ENCODE measurements at places on chromosomes 7 and 10. TPM values are rescaled to one million over a fixed set of nuclear protein-coding genes. Genes with fewer than 3 reads are reported as not detected.
A peak's percentile ranks its signal among the peaks of the same experiment; 100 is the strongest.

GRCh38 chr7:1866601-1867000 lies 196.5 kb downstream of the ELFN1 start:
- no peak for DNase-seq
- H3K4me1 ChIP-seq: peaks cover 3% of the 10 kb centered on the region
- H3K4me3 ChIP-seq: no peak overlapping the region
- no peaks in the 10 kb centered on the region for H3K36me3 ChIP-seq
- H3K27me3 ChIP-seq: no peaks in the 10 kb centered on the region
- H3K27ac ChIP-seq: no peak overlapping the region

- H3K36me3 ChIP-seq: peaks cover 1% of the 10 kb centered on the region
- H3K27me3 ChIP-seq: peaks cover 13% of the 10 kb centered on the region
- DNase-seq: no peak
- no peak overlapping the region for H3K4me3 ChIP-seq
- H3K4me1 ChIP-seq: no peaks in the 10 kb centered on the region
These were observed 2.8 kb upstream of the PIP start for GRCh38 chr7:143129051-143129450.

DNA sequence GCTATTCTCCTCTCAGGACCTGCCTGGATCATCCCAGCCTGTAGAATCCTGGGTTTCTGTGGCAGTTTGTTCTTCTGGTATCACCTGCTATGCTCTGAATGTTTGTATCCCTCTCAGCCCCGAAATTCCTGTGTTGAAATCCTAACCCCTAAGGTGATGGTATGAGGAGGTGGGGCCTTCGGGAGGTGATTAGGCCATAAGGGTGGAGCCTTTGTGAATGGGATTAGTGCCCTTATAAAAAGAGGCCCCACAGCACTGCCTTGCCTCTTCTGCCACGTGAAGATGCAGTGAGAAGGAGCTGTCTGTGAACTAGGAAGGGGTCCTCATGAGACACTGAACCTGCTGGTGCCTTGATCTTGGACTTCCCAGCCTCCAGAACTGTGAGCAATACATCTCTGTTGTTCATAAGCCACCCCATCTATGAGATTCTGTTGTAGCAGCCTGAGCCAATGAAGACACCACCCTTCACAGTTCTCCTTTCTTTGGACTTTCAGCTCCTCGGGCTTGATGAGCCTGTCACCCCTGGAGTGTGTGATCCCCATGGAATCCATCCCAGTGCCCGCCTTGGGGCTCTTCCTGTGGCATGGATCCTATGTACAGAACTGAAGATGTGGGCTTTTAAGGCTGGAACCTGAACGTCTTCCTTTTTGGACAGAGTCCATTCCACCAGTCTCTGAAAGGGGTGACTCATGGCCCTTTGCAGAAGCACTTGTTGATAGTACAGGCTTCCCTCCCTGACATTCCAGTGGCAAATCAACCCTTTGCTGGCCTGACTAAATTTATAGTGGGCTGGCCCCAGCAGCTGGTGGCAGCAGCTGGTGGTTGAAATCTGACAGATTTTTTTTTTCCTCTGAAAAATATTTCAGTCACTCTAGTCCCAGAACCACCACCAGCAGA lies 138.0 kb downstream of the TACC2 start:
- peaks cover 9% of the 10 kb centered on the region for H3K27me3 ChIP-seq
- no peak for DNase-seq
- no peaks in the 10 kb centered on the region for H3K36me3 ChIP-seq
- H3K4me3 ChIP-seq: no peak overlapping the region
- no peaks in the 10 kb centered on the region for H3K4me1 ChIP-seq
- no peak overlapping the region for H3K27ac ChIP-seq

GRCh38 chr10:22435650-22436049 lies 90.4 kb downstream of the SPAG6 start:
- no peaks in the 10 kb centered on the region for H3K27me3 ChIP-seq
- DNase-seq: no peak
- H3K4me3 ChIP-seq: no peak overlapping the region
- H3K27ac ChIP-seq: no peak overlapping the region

DNA sequence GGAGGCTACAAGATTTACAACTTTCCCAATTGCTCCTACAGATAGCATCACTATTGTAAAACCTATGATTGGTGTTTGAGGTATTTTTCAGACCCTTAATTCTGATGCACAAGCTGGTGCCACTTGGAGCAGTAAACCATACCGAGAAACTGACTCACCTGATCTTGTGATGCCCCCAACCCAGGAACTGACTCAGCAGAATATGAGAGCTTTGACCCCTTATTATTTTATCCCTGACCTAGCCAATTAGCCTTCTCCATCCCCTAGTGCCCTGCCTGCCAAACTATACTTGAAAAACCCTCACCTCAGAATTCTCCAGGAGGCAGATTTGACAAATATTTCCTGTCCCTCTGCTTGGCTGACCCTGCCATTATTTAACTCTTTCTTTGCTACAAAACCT lies 585.9 kb upstream of the GHITM start:
- no peaks in the 10 kb centered on the region for H3K36me3 ChIP-seq
- no peak for DNase-seq
- H3K4me1 ChIP-seq: no peaks in the 10 kb centered on the region
- no peak overlapping the region for H3K4me3 ChIP-seq

- no peaks in the 10 kb centered on the region for H3K27me3 ChIP-seq
- no peak for DNase-seq
- H3K4me1 ChIP-seq: no peaks in the 10 kb centered on the region
- no peak overlapping the region for H3K27ac ChIP-seq
- no peaks in the 10 kb centered on the region for H3K36me3 ChIP-seq
These were observed 201.2 kb downstream of the CCDC3 start for GRCh38 chr10:12800302-12800701.

DNA sequence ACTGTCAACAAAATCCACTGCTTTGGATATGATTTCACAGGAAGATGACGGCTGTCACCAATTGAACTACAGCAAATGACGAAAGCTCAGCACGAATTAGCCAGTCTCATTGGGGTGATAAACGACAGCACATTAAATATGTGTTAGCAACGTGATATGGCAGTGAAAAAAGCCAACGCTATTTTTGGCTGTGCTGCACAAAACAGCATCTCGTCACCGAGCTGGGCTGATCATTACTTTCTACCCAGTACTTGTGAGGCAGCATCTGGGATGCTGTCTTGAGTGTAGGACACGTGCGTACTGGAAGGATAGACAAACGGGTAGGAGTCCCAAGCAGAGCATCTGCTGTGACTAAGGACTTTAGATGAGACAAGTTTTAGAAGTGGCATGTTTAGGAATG lies 138.3 kb downstream of the EXOC4 start:
- H3K27me3 ChIP-seq: no peaks in the 10 kb centered on the region
- H3K4me3 ChIP-seq: no peak overlapping the region
- no peak overlapping the region for H3K27ac ChIP-seq
- H3K36me3 ChIP-seq: peaks cover 12% of the 10 kb centered on the region
- no peak for DNase-seq

GRCh38 chr10:60524541-60524940 lies 134.9 kb upstream of the ANK3 start:
- no peak overlapping the region for H3K27ac ChIP-seq
- no peak for DNase-seq
- H3K27me3 ChIP-seq: no peaks in the 10 kb centered on the region
- H3K4me1 ChIP-seq: peaks cover 6% of the 10 kb centered on the region
- no peak overlapping the region for H3K4me3 ChIP-seq

GRCh38 chr7:72326365-72326764 lies 85.8 kb downstream of the CALN1 start:
- H3K4me1 ChIP-seq: no peaks in the 10 kb centered on the region
- H3K36me3 ChIP-seq: no peaks in the 10 kb centered on the region
- no peaks in the 10 kb centered on the region for H3K27me3 ChIP-seq
- H3K4me3 ChIP-seq: no peak overlapping the region

- peaks cover 2% of the 10 kb centered on the region for H3K36me3 ChIP-seq
- peak overlapping the region; percentile 91 for H3K4me3 ChIP-seq
- H3K4me1 ChIP-seq: peaks cover 22% of the 10 kb centered on the region
- H3K27me3 ChIP-seq: peaks cover 17% of the 10 kb centered on the region
- peak; percentile 97 for DNase-seq
These were observed 11.8 kb downstream of the SFXN3 start for GRCh38 chr10:101042667-101043362.

GRCh38 chr7:140426130-140426529 lies 22.3 kb downstream of the RAB19 start:
- H3K4me3 ChIP-seq: no peak overlapping the region
- DNase-seq: no peak
- no peaks in the 10 kb centered on the region for H3K27me3 ChIP-seq
- no peaks in the 10 kb centered on the region for H3K4me1 ChIP-seq
- no peak overlapping the region for H3K27ac ChIP-seq

GRCh38 chr10:71982269-71983178 lies 18.3 kb downstream of the CHST3 start:
- H3K36me3 ChIP-seq: no peaks in the 10 kb centered on the region
- H3K4me3 ChIP-seq: no peak overlapping the region
- H3K27ac ChIP-seq: no peak overlapping the region

DNA sequence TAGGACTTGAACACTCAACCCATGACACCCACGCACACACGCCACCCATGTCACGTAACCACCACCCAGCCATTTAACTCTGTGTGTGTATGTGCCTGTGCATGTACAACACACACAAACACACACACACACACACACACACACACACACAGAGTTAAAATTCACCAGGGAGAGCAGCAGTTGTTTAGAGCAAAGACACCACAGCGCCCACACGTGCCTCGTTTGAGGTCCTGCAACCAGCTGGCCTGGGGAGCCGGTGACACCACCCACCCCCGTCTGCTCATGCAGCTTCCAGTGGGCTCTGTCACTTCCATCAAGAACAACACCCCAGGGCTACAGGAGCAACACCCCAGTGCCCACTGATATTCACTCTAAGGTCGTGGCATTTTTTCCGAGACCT lies 97.4 kb downstream of the ELFN1 start:
- H3K27me3 ChIP-seq: no peaks in the 10 kb centered on the region
- H3K36me3 ChIP-seq: no peaks in the 10 kb centered on the region
- no peak for DNase-seq

GRCh38 chr7:50304911-50305582 lies 531 bp downstream of the IKZF1 start:
- H3K36me3 ChIP-seq: peaks cover 49% of the 10 kb centered on the region
- peak; percentile 63 for DNase-seq
- H3K4me1 ChIP-seq: peaks cover 30% of the 10 kb centered on the region
- H3K27me3 ChIP-seq: no peaks in the 10 kb centered on the region
- peak overlapping the region; percentile 99 for H3K27ac ChIP-seq
- peak overlapping the region; percentile 95 for H3K4me3 ChIP-seq

DNA sequence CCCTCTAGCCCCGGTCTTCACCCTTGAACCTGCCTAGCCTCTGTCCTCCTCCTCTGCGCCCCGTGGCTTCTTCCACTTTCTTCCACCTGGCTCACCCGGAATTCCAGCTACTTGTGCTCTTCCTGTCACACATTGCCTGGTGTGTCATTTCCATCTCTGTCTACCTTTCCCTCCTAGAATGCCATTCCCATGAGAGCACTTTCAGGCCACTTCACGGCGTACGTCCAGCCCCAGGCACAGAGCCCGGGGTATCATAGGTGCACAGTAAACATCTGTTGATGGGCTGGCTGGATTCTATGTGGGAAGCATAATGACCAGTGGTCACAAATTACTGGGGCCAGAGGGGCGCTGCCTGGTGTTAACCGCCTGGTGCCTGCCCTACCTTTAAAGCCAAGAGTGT lies 161.3 kb downstream of the CUX1 start:
- DNase-seq: no peak
- H3K27me3 ChIP-seq: no peaks in the 10 kb centered on the region
- peaks cover 2% of the 10 kb centered on the region for H3K36me3 ChIP-seq
- H3K4me3 ChIP-seq: no peak overlapping the region
- peaks cover 6% of the 10 kb centered on the region for H3K4me1 ChIP-seq

GRCh38 chr7:118057404-118057803 lies 126.6 kb upstream of the LSM8 start:
- H3K4me3 ChIP-seq: no peak overlapping the region
- H3K27ac ChIP-seq: no peak overlapping the region
- peaks cover 9% of the 10 kb centered on the region for H3K27me3 ChIP-seq
- DNase-seq: no peak

DNA sequence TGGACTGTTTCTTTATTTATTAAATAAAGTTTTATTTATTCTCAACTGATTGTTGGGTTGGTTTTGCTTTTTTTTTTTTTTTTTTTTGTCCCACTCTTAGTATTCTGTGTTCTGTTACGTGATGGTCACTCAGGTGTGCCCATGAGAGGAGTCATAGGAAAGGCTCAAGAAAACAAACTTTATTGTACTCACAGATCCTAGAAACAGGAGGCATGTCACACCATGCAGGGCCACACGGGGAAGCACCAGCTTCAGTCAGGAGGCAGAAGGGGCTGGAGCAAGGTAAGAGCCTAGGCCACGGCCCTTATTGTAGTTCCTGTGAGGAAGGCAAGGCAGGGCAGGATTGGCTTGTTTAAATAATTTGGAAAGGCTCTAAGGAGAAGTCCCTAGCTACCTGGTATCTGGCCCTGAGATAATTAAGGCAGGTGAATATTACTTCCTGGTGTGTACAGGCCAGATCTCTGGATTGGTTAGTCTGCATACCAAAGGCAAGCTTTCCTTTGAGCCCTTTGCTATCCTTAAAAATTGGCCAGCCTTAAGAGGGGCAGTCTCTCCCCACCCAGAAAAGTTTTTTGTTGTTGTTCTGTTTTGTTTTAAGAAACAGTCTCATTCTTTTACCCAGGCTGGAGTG lies 8.3 kb downstream of the ATOH7 start:
- H3K4me1 ChIP-seq: no peaks in the 10 kb centered on the region
- peak; percentile 25 for DNase-seq
- peaks cover 7% of the 10 kb centered on the region for H3K27me3 ChIP-seq
- no peak overlapping the region for H3K27ac ChIP-seq
- no peak overlapping the region for H3K4me3 ChIP-seq

DNA sequence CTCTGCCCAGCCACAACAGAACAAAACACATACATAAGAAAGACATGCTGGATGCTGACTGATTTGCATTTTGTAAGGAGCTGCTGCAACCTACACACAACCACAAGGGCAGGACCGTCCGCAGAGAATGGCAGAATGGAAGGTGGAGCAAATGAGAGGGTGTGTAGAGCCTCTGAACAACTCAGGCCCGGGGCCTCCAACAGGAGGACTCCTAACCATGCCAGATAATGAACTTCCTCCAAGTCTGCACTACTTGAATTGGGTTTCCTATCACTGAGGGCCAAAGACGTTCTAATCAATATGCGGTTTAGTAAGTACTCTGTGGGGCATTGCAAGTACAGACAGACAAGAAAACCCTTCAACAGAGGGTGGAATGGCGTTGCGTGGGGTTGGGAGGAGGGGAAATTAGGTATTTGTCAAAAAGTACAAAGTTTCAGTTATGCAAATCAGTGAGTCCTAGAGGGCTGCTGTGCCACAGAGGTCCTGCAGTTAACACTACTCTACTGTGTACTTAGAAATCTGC lies 14.6 kb downstream of the VOPP1 start:
- no peaks in the 10 kb centered on the region for H3K27me3 ChIP-seq
- H3K36me3 ChIP-seq: peaks cover 45% of the 10 kb centered on the region
- H3K4me1 ChIP-seq: peaks cover 90% of the 10 kb centered on the region
- no peak overlapping the region for H3K4me3 ChIP-seq

The SPAG6 gene
- total RNA-seq: not detected

The ANKRD61 gene
- total RNA-seq: not detected

The BEND7 gene
- not detected for total RNA-seq

The NKX2-3 gene
- not detected for total RNA-seq

The CNTNAP2 gene
- 0.14 TPM for total RNA-seq

The ADRB1 gene
- total RNA-seq: not detected

The AP5Z1 gene
- 18.1 TPM for total RNA-seq

The PPA1 gene
- 392 TPM for total RNA-seq

The DKK1 gene
- total RNA-seq: not detected

The IL2RA gene
- total RNA-seq: 471 TPM

Data from activated naive CD4-positive, alpha-beta T cell treated with anti-CD3 and anti-CD28 coated beads for 36 hours (primary cell).